ENCODE measurements at places on chromosomes 1 and 21.

DNA sequence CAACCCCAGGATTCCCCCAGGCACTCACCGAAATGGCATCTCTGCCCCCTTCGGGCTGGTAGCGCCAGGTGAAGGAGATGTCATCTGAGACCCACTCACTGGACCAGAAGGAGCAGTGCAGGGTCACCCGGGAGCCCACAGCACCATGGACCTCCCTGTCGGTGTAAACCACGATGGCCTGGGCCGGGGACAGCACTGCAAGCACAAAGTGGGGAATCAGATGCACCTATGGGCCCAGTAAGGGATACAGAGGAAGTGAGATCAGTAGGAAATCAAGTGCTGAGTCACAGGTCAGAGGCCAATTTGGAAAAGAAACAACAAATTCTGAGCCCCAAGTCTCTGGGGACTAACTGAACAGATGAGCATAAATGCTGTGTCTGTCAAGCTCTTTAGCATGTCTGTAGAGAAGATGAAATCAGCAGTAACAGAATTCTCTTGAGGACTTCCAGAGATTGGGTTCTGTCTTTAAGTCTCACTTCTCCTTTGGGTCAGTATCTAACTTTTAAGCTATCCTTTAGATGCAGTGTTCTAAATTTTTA, 2.5 kb downstream of the MPZ start:
- no peak for DNase-seq

GRCh38 chr1:202143011-202143767, 1.3 kb downstream of the ARL8A start:
- no peak for DNase-seq

DNA sequence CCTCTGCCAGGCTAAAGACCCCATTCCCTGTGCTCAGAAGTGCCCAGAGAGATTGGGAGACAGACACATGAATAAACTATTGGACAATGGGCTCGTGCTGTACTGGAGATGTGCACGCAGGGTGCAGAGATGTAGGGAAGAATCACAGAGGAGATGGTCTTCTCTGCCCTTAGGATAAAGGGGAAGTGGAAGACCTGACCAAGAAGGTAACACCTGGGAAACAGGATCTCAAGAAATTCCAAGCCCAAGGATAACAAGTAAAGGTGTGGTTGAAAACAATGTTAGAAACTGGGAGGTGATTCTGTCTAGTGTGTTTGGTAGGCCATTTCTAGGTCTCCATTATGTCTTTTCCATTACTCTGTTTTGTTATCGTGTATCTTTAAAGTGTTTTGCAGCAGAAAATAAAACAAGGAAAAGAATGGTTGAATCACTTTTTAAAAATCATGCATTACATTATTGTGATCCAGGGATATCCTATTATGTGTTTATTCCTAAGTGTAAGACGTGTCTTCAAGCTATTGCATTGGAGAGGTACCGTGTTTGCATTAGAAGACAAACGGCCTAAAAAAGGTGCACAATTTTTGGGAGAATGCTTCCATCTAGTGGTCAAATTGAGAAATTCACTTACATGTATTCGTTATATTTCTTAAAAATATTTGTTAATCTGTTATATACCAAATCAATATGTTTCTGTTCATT, 40.8 kb upstream of the KCTD3 start:
- peak; percentile 59 for DNase-seq

GRCh38 chr1:88673446-88673845, 10.6 kb upstream of the PKN2 start:
- DNase-seq = no peak

DNA sequence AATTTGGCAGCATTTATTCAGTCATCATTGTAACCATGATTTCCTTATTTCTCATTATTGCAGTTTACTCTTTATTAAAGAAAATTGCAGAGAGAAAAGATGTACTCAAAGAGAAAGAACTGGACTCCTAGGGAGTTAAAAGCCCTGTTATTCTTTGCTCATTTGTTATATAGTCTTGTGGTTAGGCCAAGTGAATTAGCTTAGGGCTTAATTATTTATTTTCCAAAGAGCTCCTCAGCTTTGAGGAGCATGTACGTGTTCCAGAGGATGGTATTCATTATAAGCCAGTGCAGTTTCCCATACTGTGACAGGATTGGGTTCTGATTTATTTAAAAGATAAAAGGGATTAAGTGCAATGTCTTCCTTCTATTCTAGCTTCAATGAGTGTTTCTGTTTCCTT, 86.4 kb downstream of the GPR161 start:
- no peak for DNase-seq

GRCh38 chr1:218371927-218372672, 27.0 kb downstream of the TGFB2 start:
- DNase-seq = no peak

All from SHP77 (cell line).